ENCODE measurements at places on chromosomes 2 and 18. TPM values are rescaled to one million over a fixed set of nuclear protein-coding genes. Genes with fewer than 3 reads are reported as not detected.

The POMC gene
- 9.8 TPM for polyA plus RNA-seq

The WDCP gene
- polyA plus RNA-seq: 2.0 TPM

The REG3G gene
- 0.56 TPM for polyA plus RNA-seq

The CDH19 gene
- polyA plus RNA-seq: 0.44 TPM

The GKN1 gene
- polyA plus RNA-seq: 2,134 TPM

The ELOA2 gene
- polyA plus RNA-seq: not detected

The SESTD1 gene
- polyA plus RNA-seq: 6.9 TPM

The KCNK3 gene
- polyA plus RNA-seq: 24.8 TPM

The ARPC2 gene
- polyA plus RNA-seq: 65.3 TPM

The PDE1A gene
- polyA plus RNA-seq: 27.3 TPM

The LINC00305 gene
- not detected for polyA plus RNA-seq

The RNF181 gene
- polyA plus RNA-seq: 177 TPM

The PDE11A gene
- polyA plus RNA-seq: 0.27 TPM

The COL3A1 gene
- polyA plus RNA-seq: 65.6 TPM

The CNTNAP5 gene
- polyA plus RNA-seq: 0.10 TPM

The DNAJC27 gene
- polyA plus RNA-seq: 10.9 TPM

The FSHR gene
- not detected for polyA plus RNA-seq

The SLC5A7 gene
- polyA plus RNA-seq: 0.11 TPM

The SPAG16 gene
- polyA plus RNA-seq: 8.1 TPM
